ENCODE measurements at places on chromosomes 4 and X. TPM values are rescaled to one million over a fixed set of nuclear protein-coding genes. Genes with fewer than 3 reads are reported as not detected.

The DUSP9 gene
- total RNA-seq = 1.3 TPM

The CDKL2 gene
- 0.02 TPM for total RNA-seq

The XIAP gene
- total RNA-seq = 18.6 TPM

The DCLK2 gene
- total RNA-seq = 6.5 TPM

The PARM1 gene
- 3.4 TPM for total RNA-seq

The CXCL5 gene
- total RNA-seq = not detected

The TMPRSS11D gene
- not detected for total RNA-seq

The TRPC5OS gene
- total RNA-seq = 0.33 TPM

The UGT2B17 gene
- total RNA-seq = not detected

The TECRL gene
- total RNA-seq = not detected

The CFAP99 gene
- not detected for total RNA-seq

The CCDC160 gene
- 0.27 TPM for total RNA-seq

The PDZD4 gene
- total RNA-seq = 4.0 TPM

The MAGEB10 gene
- total RNA-seq = not detected

The IQCM gene
- total RNA-seq = not detected

The ETNPPL gene
- not detected for total RNA-seq

The ZCCHC12 gene
- not detected for total RNA-seq

The FGFBP1 gene
- total RNA-seq = 0.16 TPM

The HTN3 gene
- not detected for total RNA-seq

The KLB gene
- total RNA-seq = not detected

The SRPX2 gene
- total RNA-seq = 24.5 TPM

The CSAG3 gene
- 3.3 TPM for total RNA-seq

The UNC5C gene
- 9.1 TPM for total RNA-seq

The CORIN gene
- total RNA-seq = 0.25 TPM

The XAGE2 gene
- total RNA-seq = not detected

The ZNF157 gene
- not detected for total RNA-seq

The C4orf54 gene
- not detected for total RNA-seq

The MSANTD1 gene
- 1.3 TPM for total RNA-seq

The SPANXB1 gene
- total RNA-seq = 2.2 TPM

The DNASE1L1 gene
- total RNA-seq = 19.4 TPM

The SPACA5 gene
- total RNA-seq = not detected

The F8A1 gene
- total RNA-seq = 6.4 TPM

Measured in H4 (cell line).